ENCODE measurements at places on chromosomes 3 and 15. TPM values are rescaled to one million over a fixed set of nuclear protein-coding genes. Genes with fewer than 3 reads are reported as not detected.
A peak's percentile ranks its signal among the peaks of the same experiment; 100 is the strongest.

- DNase-seq = peak; percentile 63
Observed at GRCh38 chr3:64242435-64242834, 17.2 kb upstream of the PRICKLE2 start.

DNA sequence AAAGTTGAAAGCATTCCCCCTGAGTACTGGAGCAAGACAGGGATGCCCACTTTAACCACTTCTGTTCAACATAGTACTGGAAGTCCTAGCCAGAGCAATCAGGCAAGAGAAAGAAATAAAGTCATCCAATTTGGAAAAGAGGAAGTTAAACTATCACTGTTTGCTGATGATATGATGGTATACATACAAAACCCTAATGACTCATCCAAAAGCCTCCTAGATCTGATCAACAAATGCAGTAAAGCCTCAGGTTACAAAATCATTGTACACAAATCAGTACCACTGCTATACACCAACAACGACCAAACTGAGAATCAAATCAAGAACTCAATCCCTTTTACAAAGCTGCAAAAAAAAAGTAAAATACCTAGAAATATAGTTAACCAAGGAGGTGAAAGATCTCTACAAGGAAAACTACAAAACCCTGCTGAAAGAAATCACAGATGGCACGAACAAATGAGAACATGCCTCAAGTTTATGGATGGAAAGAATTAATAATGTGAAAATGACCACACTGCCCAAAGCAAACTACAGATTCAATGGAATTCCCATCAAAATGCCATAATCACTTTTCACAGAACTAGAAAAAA, 40.3 kb downstream of the RPL39L start:
- no peak for DNase-seq

- no peak for DNase-seq
Observed at GRCh38 chr3:62835554-62836236, 39.5 kb downstream of the CADPS start.

DNA sequence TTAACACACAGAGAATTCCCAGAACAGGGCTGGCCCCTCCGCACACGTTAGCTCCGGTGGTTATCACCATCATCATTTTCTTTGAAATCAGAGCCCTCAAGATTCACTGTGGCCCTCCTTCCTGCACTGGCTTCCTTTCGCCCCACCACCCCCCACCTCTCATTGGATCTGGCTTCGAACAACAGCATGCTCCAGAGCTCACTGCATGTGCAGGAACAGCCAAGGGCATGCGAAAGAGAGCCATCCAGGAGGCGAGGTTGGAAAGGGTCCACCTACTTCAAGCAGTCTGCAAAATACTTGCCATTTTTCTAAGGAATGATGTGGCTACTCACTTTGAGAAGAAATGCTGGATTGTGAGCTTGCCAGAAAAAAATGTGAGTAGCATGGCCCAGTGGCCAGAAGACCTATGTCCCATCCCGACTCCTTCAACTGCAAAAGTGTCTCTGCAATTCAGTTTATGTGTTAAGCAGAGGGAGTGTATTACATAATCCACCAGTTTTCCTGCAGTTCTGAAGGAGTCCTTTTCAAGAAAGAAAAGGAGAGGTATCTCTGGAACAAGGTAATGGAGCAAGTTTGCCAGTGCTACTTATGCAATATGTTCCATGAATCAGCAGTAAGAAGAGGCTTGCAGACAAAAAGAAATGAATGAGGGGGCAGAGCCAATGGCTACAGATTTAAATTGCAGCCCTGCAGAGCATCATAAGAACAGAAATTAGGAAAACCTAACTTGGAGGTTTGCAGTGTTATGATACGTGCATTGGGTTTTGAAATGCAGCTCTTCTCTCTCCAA, 92.8 kb downstream of the OCA2 start:
- DNase-seq = no peak

- DNase-seq = peak; percentile 78
Observed at GRCh38 chr3:9809615-9810432, at the start of gene TTLL3. TTLL3 (plus strand) TSS chr3:9810262; CDS start chr3:9810662, 400 bp downstream.

- DNase-seq = no peak
Observed at GRCh38 chr3:69776920-69777581, 37.8 kb downstream of the MITF start.

Gene TM4SF1
- 58.1 TPM for total RNA-seq

- no peak for DNase-seq
Observed at GRCh38 chr3:136444581-136444980, 194.4 kb downstream of the PCCB start.

DNA sequence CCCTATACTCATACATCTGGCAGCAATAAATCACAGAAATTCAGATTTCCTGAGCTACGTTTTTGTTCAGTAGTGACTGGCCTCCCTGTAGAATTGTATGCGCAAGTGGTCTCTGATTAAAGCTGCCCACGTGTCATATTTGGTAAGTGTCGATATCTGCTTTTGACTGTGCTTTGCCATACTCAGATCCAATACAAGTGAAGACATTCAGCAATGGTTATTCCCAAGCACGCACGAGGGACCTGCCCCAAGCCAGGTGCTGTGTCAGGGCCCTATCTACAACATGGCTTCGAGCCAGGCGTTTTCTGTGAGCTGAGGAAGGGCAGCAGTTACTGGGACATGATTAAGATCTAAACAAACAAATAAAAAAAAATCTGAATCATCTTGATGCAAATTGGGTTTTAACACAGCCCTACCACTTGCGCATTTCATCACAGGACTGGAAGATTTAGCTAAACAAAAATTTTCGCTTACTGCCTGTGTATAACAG, 47.2 kb upstream of the ICE2 start:
- DNase-seq = peak; percentile 71

DNA sequence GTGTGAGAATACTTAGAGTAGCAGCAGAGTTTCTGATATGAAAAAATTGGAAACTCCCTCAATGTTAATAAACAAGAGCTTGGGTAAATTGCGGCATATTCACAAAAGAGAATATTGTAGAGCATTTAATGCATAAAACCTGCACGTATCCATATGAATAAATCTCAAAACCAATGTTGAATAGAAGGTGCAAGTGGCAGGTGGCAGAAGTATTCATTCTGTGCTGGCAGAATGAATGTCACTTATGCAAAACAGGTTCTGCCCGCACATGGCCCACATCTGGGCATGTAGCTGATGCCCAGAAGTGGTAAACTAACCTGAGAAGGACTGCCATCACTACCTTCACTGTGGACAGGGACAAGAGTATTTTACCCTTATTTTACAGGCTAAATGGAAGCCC, 14.1 kb upstream of the PRSS50 start:
- no peak for DNase-seq

GRCh38 chr15:48266024-48266689, 60.1 kb downstream of the SLC12A1 start:
- DNase-seq = no peak

Gene TNFSF10
- 44.1 TPM for total RNA-seq

DNA sequence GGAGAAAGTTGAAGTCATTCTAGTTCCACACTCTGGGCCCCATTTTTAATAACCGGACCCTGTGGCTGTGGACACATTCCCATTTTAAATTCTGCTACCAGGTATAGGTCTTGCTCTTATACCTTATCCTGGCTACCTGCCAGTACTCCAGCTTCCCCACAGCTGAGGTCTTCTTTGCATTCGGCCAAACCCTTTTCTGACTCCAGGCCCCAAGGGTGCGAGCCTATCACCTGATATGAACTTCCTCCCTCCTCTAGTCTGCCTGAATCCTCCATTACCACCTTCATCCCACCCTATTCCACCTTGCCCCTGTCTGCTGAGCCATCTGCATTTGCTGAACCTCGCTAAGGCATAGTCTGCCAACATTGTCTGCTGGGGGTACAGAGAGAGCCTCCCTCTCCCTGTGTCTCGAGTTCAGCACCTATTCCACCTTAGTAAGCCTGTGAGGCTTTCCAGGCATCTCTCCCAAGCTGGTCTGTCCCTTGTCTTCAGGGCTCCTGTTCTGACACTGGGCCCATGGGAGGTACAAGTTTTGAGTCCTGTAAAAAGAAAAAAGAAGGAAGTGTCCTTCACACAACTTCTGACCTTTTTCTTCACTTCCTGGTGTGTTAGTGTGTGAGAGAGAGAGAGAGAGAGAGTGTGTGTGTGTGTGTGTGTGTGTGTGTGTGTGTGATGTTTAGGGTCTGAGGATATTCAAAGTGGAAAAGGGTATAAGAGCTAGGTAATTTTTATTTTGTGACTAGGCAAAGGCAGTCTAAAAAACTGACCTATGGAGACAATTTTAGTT, 27.0 kb downstream of the PDE8A start:
- no peak for DNase-seq

Gene CPN2
- total RNA-seq = not detected

- no peak for DNase-seq
Observed at GRCh38 chr15:64092864-64093626, 593 bp downstream of the CIAO2A start.

Gene TYRO3
- total RNA-seq = 9.6 TPM

DNA sequence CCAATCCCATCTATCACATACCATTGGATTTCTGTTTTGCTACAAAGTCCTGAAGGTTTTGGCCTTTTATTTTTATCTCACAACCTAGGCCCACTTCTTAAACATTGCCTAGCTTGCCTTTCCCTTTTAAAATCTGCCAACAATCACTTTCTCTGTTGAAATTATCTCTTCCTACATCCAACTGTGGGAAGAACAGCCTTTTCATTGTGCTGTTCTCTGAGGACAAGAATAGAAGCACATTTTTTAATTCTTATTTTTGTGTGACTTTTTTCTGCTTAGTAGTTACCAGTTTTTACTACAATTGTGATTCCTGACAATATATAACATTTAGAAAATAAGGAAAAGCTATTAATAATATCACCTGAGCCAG, 159.2 kb downstream of the CNTN6 start:
- no peak for DNase-seq

DNA sequence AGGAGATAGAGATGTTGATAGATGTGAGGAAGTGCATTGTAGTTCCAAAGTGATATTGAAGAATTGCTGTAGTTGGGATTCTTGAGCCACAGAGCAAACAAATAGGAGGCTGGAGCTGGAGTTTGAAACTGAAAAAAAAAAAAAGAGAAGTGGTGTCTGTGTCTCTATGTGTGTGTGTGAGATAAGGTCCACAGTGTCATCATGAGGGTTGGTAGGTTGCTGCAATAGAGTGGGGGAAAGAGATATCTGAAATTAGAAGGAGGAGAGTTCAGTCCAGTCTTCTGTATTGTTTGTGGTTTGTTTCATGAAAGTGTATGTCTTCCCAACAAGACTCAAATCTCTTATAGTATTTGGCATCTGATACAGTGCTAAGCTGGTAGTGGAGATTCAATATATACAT, 37.3 kb upstream of the CACNA1D start:
- no peak for DNase-seq

Gene RASL12
- total RNA-seq = 32.8 TPM

DNA sequence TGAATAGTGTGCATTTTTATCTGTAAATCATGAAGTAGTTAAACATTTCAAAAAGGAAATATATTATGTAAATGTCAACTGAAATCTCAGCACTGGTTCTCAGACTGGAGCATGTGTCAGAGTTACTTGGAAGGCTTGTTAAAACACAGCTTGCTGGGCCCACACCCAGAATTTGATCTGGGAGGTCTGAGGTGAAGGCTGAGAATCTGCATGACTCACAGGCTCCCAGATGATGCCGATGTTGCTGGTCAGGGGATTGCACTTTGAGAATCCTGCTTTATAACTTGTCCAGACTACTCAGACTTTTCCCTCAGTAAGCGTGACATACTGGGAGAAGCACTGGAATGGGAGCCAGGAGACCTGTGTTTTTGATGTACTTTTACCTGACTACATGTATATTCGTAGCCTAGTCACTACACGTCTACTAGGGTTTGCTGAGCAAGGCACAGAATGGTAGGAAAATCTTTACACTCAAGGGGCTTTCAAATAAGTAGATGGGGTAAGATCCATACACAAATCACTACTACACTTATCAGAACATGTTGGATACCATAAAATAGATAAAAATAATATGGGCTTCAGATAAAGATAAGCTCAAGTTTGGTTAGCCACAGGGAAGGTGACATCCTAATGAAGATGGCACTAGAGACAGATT, 77.1 kb upstream of the MEX3B start:
- peak; percentile 76 for DNase-seq

DNA sequence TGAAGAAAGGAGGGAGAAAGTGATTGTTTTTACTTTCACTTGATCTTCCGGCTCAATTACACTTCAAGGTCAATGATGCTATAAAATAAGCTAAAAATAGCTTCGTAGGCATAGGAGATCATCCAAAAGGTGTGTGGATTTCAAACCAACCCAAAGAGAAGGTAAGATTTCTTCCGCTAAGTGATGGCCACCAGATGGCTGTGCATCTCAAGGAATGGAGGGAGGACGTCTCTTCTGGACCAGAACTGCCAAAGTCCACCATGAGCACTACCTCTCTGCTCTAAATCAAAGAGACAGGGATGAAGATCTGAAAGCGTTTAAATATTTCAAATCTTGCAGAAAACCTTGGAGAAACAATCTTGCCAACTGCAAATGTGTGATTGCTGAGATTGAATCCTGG, 199.1 kb upstream of the ZPLD1 start:
- no peak for DNase-seq

DNA sequence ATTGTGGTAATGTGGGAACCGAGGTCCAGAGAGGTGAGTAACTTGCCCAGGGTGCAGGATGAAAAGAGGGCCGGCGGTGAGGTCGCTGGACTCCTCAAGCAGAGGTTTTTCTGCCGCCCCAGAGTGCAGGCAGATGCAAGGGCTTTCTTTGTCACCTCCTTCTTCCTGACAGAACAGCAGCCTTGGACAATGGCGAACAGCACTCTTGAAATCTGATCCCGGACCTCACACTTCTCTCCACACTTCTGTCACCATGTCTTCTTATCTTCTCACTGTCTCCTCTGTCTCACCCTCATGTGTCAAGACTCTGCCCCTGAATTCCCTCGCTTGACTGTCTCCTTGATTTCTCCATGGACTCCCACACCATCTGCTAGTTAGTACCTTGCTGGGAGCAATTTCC, 15.4 kb upstream of the VPS8 start:
- DNase-seq = no peak

GRCh38 chr3:127454051-127454450, 136.5 kb downstream of the TPRA1 start:
- DNase-seq = no peak

Gene SPATA12
- not detected for total RNA-seq

GRCh38 chr3:191358929-191359328, 28.6 kb upstream of the UTS2B start:
- no peak for DNase-seq

Gene IL5RA
- total RNA-seq = not detected

- no peak for DNase-seq
Observed at GRCh38 chr3:12644331-12644937, 19.5 kb downstream of the RAF1 start.

Gene SCN11A
- total RNA-seq = 34.5 TPM

GRCh38 chr15:39594446-39595337, 13.8 kb downstream of the THBS1 start:
- no peak for DNase-seq

DNA sequence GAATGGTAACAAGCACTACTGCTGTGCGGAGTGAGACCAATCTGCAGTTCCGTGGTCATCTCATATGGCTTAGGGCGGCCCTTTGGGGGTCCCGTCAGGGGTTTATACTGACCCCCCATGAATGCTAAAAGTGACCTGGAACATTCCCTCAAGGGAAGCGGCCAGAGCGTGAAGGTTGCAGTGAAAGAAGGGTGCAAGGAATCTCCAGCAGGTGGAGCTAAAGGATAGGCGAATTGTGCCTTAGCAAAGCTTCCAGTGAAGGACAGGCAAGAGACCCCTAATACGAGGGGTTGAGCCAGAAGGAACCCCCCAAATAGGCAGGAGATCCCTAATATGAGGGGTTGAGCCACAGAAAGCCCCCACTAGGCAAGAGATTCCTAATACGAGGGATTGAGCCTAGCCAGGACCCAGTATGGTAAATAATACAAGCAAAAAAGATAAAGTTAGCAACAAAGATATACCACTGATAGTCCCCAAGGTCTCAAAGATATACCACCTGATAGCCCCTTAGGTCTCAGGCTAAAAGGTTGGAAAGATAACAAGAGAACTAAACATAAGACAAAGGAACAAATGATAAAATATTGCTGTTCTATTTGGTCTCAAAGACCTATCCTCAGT, 32.8 kb downstream of the ZNF589 start:
- DNase-seq = peak; percentile 65
